ENCODE measurements at places on chromosomes 7 and 10.

- no peaks in the 10 kb centered on the region for H3K27me3 ChIP-seq
- no peak for DNase-seq
- peaks cover 28% of the 10 kb centered on the region for H3K36me3 ChIP-seq
- no peak overlapping the region for H3K27ac ChIP-seq
Measured at GRCh38 chr7:151076863-151077704, 3.5 kb downstream of the FASTK start.

- no peak for DNase-seq
- H3K4me1 ChIP-seq: no peaks in the 10 kb centered on the region
- H3K27ac ChIP-seq: no peak overlapping the region
Measured at GRCh38 chr7:34471844-34472243, 186.2 kb upstream of the NPSR1 start.

- H3K4me1 ChIP-seq: peaks cover 25% of the 10 kb centered on the region
- H3K27ac ChIP-seq: no peak overlapping the region
- peaks cover 12% of the 10 kb centered on the region for H3K27me3 ChIP-seq
- no peak for DNase-seq
Measured at GRCh38 chr7:97075928-97076327, 41.6 kb upstream of the SDHAF3 start.

GRCh38 chr7:66452165-66452564 is 176.5 kb upstream of the KCTD7 start:
- peaks cover 18% of the 10 kb centered on the region for H3K4me1 ChIP-seq
- no peaks in the 10 kb centered on the region for H3K27me3 ChIP-seq
- no peak overlapping the region for H3K27ac ChIP-seq
- no peak for DNase-seq

DNA sequence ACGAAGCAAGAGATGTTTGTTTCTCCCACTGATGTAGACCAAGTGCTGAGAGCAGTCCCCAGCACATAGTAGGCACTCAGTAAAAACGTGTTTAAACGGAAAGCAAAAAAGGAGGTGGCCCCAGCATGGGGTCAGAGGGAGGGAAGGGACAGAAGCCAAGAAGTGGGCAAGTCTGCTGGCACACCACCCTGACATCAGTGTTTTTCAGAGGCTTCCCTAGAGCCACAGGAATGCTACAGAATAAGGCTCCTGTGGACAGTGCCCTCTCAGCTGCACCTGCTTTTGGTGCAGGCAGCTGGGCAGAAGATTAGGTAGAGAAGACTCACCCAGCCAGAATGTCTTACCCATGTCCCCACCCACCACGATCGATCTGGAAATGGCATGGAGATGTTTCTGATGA is 8.3 kb upstream of the ANKRD1 start:
- no peak overlapping the region for H3K27ac ChIP-seq
- no peaks in the 10 kb centered on the region for H3K27me3 ChIP-seq
- H3K4me3 ChIP-seq: no peak overlapping the region
- DNase-seq: no peak
- no peaks in the 10 kb centered on the region for H3K36me3 ChIP-seq

GRCh38 chr10:71302874-71303568 is 16.0 kb upstream of the SLC29A3 start:
- H3K27ac ChIP-seq: no peak overlapping the region
- H3K4me3 ChIP-seq: no peak overlapping the region
- no peak for DNase-seq
- peaks cover 3% of the 10 kb centered on the region for H3K27me3 ChIP-seq

GRCh38 chr10:21191512-21191911 is 294.4 kb upstream of the NEBL start:
- DNase-seq: no peak
- no peaks in the 10 kb centered on the region for H3K4me1 ChIP-seq
- no peaks in the 10 kb centered on the region for H3K27me3 ChIP-seq
- no peak overlapping the region for H3K27ac ChIP-seq

GRCh38 chr10:101485681-101486554 is 102.1 kb downstream of the POLL start:
- H3K36me3 ChIP-seq: peaks cover 23% of the 10 kb centered on the region
- H3K4me3 ChIP-seq: no peak overlapping the region
- no peak overlapping the region for H3K27ac ChIP-seq

GRCh38 chr7:20542594-20542993 is 72.9 kb upstream of the ABCB5 start:
- H3K27ac ChIP-seq: no peak overlapping the region
- no peaks in the 10 kb centered on the region for H3K27me3 ChIP-seq
- H3K36me3 ChIP-seq: no peaks in the 10 kb centered on the region
- no peak overlapping the region for H3K4me3 ChIP-seq
- no peaks in the 10 kb centered on the region for H3K4me1 ChIP-seq
- DNase-seq: no peak

- H3K4me1 ChIP-seq: no peaks in the 10 kb centered on the region
- no peak for DNase-seq
- no peaks in the 10 kb centered on the region for H3K36me3 ChIP-seq
- no peak overlapping the region for H3K4me3 ChIP-seq
Measured at GRCh38 chr10:2852574-2853323, 214.6 kb upstream of the PFKP start.

- H3K4me1 ChIP-seq: peaks cover 30% of the 10 kb centered on the region
- DNase-seq: no peak
- no peaks in the 10 kb centered on the region for H3K27me3 ChIP-seq
- peaks cover 20% of the 10 kb centered on the region for H3K36me3 ChIP-seq
- peak overlapping the region; percentile 18 for H3K27ac ChIP-seq
Measured at GRCh38 chr7:121397361-121397760, 1.3 kb upstream of the FAM3C start.

GRCh38 chr10:114990991-114991390 is 53.0 kb downstream of the TRUB1 start:
- no peak for DNase-seq
- no peaks in the 10 kb centered on the region for H3K27me3 ChIP-seq
- no peaks in the 10 kb centered on the region for H3K4me1 ChIP-seq
- no peak overlapping the region for H3K27ac ChIP-seq

- H3K4me1 ChIP-seq: no peaks in the 10 kb centered on the region
- no peak overlapping the region for H3K27ac ChIP-seq
- DNase-seq: no peak
- H3K36me3 ChIP-seq: no peaks in the 10 kb centered on the region
- H3K27me3 ChIP-seq: no peaks in the 10 kb centered on the region
- no peak overlapping the region for H3K4me3 ChIP-seq
Measured at GRCh38 chr7:80184693-80185092, 50.1 kb downstream of the GNAI1 start.

DNA sequence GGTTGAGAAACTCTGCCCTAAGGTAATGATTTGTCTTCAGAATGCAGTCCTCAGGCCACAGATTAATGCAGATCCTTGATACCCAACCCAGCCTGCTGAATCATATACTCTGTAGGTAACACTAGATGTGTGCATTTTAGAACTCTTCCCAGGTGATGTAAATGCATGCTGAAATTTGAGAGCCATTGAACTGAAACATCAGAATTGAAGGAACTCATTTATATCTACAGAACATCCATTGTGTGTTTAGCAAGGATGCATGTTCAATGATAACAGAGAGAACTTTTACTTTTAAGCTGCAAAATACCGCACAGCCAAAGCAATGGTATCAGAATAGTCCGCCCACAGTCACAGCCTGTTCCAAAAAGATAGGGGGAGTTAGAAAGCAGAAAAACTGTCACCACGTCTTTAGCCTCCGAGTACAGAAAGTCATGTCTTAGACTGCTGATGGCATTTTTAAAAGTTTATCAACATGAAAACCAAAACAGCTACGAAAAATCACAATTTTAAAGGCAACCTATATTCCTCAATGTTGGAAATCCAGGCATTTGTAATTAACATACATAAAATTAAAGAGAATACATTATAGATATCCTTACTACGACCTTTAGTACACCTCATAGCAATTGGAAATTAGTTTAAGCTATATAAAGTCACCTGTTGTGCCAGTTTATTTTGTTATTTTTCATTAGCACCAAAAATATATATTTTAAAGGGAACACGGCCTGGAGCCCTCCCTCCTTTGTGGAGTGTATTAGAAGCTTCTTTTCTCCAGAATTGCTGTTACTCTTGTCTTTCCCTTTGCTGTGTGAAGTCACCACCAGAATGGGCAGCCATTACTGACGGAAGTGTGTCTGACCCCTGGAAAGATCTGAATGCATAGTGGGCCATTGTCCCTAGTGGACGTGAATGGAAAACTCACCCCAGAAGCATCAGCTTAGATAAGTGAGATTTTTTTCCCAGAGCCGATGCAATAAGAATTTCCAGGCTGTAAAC is 65.8 kb upstream of the PRKAR2B start:
- no peak overlapping the region for H3K27ac ChIP-seq
- no peak for DNase-seq
- H3K27me3 ChIP-seq: no peaks in the 10 kb centered on the region
- no peak overlapping the region for H3K4me3 ChIP-seq
- H3K36me3 ChIP-seq: no peaks in the 10 kb centered on the region

- H3K27ac ChIP-seq: no peak overlapping the region
- H3K4me1 ChIP-seq: no peaks in the 10 kb centered on the region
- DNase-seq: no peak
- H3K36me3 ChIP-seq: no peaks in the 10 kb centered on the region
Measured at GRCh38 chr7:88455696-88456095, 149.0 kb upstream of the STEAP4 start.

DNA sequence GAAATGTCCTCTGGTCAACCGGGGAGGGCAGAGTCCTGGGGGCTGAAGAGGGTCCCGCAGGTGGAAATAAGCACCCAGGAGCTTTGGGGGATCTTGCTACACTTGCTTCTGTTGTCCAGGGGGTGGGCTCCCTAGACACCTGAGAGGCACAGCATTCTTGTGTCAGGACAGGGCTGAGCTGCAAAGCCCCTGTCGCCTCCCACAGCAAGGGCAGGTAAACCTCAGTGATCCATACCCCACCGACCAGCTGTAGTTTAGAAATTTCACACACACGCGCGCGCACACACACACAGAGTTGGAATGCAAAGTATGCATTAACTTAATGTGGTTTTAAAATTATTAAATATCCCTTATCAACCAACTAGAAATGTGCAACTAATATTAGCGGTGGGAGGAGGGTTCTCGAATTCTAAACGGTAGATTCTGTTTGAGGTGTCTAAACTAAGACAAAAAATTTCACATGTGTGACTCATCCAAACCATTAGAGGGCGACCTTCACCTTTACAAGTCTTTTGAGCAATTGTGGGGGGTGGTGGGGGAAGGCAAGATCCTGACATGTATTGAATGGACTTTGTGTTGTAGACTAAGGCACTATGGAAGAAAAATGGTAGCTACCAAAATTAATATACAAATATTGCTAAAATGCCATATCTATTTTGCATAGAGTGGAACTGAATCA is 34.3 kb upstream of the PTF1A start:
- H3K4me3 ChIP-seq: no peak overlapping the region
- DNase-seq: no peak
- H3K27me3 ChIP-seq: peaks cover 21% of the 10 kb centered on the region
- no peak overlapping the region for H3K27ac ChIP-seq
- peaks cover 3% of the 10 kb centered on the region for H3K4me1 ChIP-seq

DNA sequence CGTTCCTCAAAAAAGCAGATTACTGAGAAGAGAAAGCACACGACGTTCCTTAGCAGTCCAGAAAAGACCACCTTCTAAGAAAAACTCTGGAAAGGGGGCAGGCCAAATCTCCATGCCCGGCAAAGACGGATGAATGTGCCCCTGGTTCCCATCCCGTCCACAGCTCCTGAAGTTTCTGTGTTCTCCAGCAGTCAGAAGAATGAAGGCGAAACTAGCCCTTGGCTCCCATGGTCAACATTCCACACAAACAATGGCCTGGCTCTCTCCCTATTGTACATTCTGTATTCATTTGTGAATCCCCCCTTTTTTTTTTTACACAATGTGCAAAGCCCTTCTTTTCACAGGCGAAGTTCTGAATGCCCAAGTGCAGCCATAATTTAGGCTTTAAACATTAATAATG is 5.3 kb downstream of the CTBP2 start:
- peaks cover 60% of the 10 kb centered on the region for H3K27me3 ChIP-seq
- no peak overlapping the region for H3K4me3 ChIP-seq
- no peaks in the 10 kb centered on the region for H3K36me3 ChIP-seq
- no peak overlapping the region for H3K27ac ChIP-seq
- DNase-seq: no peak
- H3K4me1 ChIP-seq: peaks cover 13% of the 10 kb centered on the region

- no peak for DNase-seq
- H3K4me1 ChIP-seq: no peaks in the 10 kb centered on the region
Measured at GRCh38 chr7:154587792-154588191, 415.1 kb downstream of the PAXIP1 start.

GRCh38 chr7:149727053-149727898 is 46.1 kb downstream of the ZNF467 start:
- H3K4me1 ChIP-seq: no peaks in the 10 kb centered on the region
- H3K27me3 ChIP-seq: no peaks in the 10 kb centered on the region
- DNase-seq: no peak
- H3K27ac ChIP-seq: no peak overlapping the region
- H3K36me3 ChIP-seq: peaks cover 61% of the 10 kb centered on the region
- H3K4me3 ChIP-seq: no peak overlapping the region

- H3K4me1 ChIP-seq: no peaks in the 10 kb centered on the region
- no peak for DNase-seq
- H3K27me3 ChIP-seq: no peaks in the 10 kb centered on the region
- H3K4me3 ChIP-seq: no peak overlapping the region
Measured at GRCh38 chr7:126589068-126589684, 663.6 kb downstream of the GRM8 start.

GRCh38 chr7:105718511-105718925 is 137.2 kb upstream of the EFCAB10 start:
- no peaks in the 10 kb centered on the region for H3K27me3 ChIP-seq
- DNase-seq: no peak
- no peak overlapping the region for H3K4me3 ChIP-seq
- no peak overlapping the region for H3K27ac ChIP-seq
- no peaks in the 10 kb centered on the region for H3K4me1 ChIP-seq

GRCh38 chr7:144437370-144438191 is 34.1 kb upstream of the NOBOX start:
- no peak overlapping the region for H3K27ac ChIP-seq
- H3K27me3 ChIP-seq: no peaks in the 10 kb centered on the region
- DNase-seq: no peak
- H3K36me3 ChIP-seq: no peaks in the 10 kb centered on the region

GRCh38 chr10:106935978-106936451 is 228.5 kb downstream of the SORCS1 start:
- H3K27ac ChIP-seq: no peak overlapping the region
- no peaks in the 10 kb centered on the region for H3K36me3 ChIP-seq
- peaks cover 24% of the 10 kb centered on the region for H3K4me1 ChIP-seq
- DNase-seq: no peak
- no peak overlapping the region for H3K4me3 ChIP-seq
- H3K27me3 ChIP-seq: no peaks in the 10 kb centered on the region

DNA sequence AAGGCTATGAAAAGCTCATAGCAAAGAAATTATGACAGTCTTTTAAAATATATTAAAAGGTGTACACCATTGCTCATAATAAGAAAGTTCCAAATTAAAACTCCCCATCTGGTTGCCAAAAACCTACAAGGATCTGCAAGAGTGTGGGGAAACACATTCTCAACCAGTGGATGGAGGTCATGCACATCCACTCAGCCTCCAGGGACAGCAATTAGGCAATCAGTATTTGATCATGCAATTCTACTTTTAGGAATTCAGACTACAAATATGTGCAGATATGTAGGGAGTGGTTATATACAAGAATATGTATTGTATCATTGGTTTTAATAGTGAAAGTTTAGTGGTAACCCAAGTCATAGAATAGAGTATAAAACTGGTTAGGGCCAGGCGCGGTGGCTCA is 157.8 kb downstream of the FGFR2 start:
- no peaks in the 10 kb centered on the region for H3K27me3 ChIP-seq
- no peak overlapping the region for H3K4me3 ChIP-seq
- H3K27ac ChIP-seq: no peak overlapping the region
- no peak for DNase-seq
- no peaks in the 10 kb centered on the region for H3K36me3 ChIP-seq

GRCh38 chr7:146764458-146764857 is 647.9 kb downstream of the CNTNAP2 start:
- H3K27ac ChIP-seq: no peak overlapping the region
- no peaks in the 10 kb centered on the region for H3K27me3 ChIP-seq
- no peak for DNase-seq
- no peak overlapping the region for H3K4me3 ChIP-seq

All from activated B cell treated with CpG ODN at 0.5 μM for 24 hours (primary cell).